ENCODE measurements at places on chromosomes 4 and X.

DNA sequence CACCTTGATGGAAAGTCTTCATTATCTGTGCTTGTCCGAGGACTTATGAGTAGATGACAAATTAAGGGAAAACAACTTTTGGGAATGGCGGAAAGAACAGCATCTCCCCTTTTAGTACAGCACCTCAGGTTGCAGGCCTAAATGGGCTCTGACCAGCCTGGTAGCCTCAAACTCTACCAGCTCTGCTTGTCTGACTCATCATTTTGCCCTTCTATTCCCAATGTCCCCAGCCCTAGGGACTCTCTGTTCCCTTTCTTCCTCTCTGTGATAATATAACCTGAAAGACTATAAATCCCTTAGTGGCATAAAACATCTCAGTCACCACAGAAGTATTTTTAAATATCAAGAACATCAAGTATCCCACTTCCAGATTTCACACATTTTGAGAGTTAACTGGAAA, 121.9 kb downstream of the THOC2 start:
- DNase-seq = no peak

DNA sequence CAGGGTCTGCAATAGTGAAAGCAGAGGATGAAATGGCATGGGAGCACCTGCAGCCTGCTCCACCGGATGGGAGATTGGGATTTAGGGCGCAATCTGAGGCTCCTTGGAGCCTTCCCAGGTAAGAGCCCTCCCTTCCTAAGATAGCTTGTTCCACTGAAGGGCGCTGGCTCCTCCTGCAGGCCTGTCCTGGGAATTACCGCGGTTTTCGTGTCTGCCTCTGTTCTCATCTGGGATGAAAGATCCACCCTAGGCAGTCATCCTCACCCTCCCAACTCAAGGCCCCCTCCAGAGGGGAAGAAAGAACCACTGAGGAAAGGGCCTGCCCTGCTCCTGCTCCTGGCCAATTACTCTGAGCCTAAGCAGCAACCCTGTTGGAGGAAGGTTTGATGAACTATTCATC, 547.5 kb downstream of the SMARCA1 start:
- no peak for DNase-seq

DNA sequence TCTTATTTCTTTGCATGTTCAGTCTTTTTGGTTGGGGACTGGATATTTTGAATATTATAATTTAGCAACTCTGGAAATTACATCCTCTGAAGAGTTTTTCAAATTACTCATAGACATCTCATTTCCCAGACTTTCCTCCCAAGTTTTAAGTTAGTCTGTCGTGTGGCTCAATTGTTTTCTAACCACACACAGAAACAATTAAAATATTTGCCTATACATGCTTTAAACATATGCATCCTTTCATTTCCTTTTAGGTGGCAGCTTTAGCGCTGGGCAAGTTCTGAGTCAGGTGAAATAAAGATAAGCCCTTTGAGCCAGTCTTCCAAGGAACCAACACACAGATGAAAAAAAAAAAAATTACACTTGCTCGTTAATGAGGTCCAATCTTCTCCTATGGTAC, 307.0 kb upstream of the SPOCK3 start:
- DNase-seq = no peak

GRCh38 chrX:63785708-63786040, 660 bp upstream of the ARHGEF9 start:
- DNase-seq = no peak

- DNase-seq = no peak
Observed at GRCh38 chr4:186104890-186105646, 564 bp downstream of the FAM149A start.

GRCh38 chr4:39036172-39036571, 4.0 kb upstream of the TMEM156 start:
- no peak for DNase-seq

- DNase-seq = no peak
Observed at GRCh38 chrX:100864657-100865391, 9.3 kb downstream of the NOX1 start.

GRCh38 chr4:92128676-92129075, 175.1 kb upstream of the GRID2 start:
- no peak for DNase-seq

- DNase-seq = no peak
Observed at GRCh38 chr4:186900984-186901383, 177.3 kb upstream of the FAT1 start.
